ENCODE measurements at places on chromosomes 3 and 15.
A peak's percentile ranks its signal among the peaks of the same experiment; 100 is the strongest.

GRCh38 chr15:35139822-35140221 is 54.7 kb upstream of the NANOGP8 start:
- no peak for DNase-seq

- DNase-seq: no peak
Observed at GRCh38 chr3:157086060-157086750, 73.7 kb downstream of the CCNL1 start.

GRCh38 chr3:31768479-31769125 is 212.5 kb downstream of the OSBPL10 start:
- DNase-seq: peak; percentile 21

GRCh38 chr15:69059557-69059943 is 45.1 kb downstream of the NOX5 start:
- no peak for DNase-seq

GRCh38 chr3:186456731-186457191 is 87.4 kb downstream of the CRYGS start:
- no peak for DNase-seq

- DNase-seq: no peak
Observed at GRCh38 chr3:187630404-187630803, 39.8 kb downstream of the SST start.

DNA sequence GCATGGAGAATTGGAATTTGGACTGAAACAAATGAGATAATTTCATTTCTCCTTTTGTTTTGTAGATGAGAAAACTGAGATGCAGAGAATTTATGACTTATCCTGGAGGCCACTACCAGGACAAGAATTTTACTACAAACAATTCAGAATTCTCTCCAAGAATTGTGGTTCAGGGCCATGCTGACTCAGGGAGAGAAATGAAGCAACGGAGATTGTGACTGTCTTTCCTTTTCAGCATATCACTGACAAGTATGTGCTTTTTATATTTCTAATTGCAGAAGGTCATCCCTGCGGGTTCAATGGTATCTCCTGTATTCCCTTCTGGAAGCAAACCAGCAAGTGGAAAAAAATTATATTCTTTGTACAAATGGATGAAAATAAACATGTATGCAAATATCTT is 170.8 kb upstream of the MITF start:
- DNase-seq: no peak

- no peak for DNase-seq
Observed at GRCh38 chr3:67292356-67293121, 294.4 kb downstream of the KBTBD8 start.

Data from stimulated activated naive CD4-positive, alpha-beta T cell treated with Interleukin-2 at 50 U/mL for 16 hours (primary cell).